ENCODE measurements at places on chromosomes 3 and 15.

GRCh38 chr3:5058471-5058951 is 63.6 kb upstream of the ARL8B start:
- no peak for DNase-seq

GRCh38 chr15:85955501-85956391 is 123.9 kb upstream of the AGBL1 start:
- no peak for DNase-seq

DNA sequence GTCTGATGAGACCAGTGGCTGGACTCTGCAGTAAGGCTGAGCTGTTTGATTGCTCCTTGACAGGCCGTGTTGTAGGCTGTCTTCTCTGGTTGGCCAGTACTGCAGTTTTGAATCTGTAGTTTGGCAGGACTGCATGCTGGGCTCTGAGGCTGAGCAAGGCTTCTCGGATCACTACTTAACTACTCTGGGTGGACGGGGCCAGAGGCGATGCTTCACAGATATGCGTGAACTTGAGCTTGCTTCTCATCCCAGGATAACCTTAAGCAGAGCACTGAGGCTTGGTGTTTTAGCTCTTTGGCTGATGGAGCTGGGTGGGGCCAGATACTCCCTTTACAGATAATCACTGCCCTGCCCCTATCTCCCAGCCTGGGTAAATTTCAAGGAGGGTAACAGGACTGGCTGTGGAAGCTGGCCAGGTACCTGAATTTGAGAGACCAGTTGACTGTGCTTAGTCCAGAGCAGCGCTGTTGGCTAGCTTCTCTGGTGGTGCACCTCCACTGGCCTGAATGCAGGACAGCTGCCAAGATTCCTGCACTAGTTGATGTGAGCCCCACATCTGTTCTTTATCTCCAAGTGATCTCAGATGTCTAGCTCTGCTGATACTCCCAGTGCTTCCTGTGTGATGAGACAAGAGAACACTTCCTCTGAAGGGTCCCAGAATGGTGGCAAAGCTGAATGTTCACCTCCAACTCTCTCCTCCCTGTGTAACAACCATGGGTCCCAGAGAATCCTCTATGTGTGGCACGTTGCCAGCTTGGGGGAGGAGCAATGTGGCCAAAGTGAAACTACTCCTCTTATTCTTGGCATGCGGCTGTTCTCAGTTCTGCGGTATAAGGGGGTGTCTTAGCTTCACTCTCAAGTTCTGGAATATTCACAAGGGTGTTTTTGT is 37.9 kb downstream of the RPL39L start:
- DNase-seq, result peak; percentile 64

GRCh38 chr15:92728266-92728665 is 72.7 kb upstream of the FAM174B start:
- DNase-seq, result no peak

DNA sequence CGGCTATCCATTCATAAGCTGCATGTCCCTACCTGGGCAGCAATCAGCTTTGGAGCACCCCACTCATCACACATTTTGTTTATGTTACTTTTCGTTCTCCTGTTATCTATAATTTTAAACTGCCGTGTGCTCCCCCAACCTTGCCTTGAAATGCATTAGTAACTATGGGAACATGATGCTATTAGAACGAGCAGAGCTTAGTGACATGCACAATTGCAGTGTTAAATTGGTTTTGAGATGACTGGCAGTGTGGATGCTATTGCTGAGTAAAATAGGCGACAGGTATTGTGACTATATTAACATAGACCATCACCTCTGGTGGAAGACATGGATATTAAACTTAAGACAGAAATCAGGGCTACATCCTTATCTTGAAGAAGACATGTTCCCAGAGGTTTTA is 191.6 kb downstream of the KCNAB1 start:
- DNase-seq, result no peak

GRCh38 chr15:47991357-47991756 is 129.4 kb upstream of the SLC24A5 start:
- DNase-seq, result no peak

- DNase-seq, result no peak
These were observed 45.6 kb downstream of the DCBLD2 start for GRCh38 chr3:98855806-98856400.

DNA sequence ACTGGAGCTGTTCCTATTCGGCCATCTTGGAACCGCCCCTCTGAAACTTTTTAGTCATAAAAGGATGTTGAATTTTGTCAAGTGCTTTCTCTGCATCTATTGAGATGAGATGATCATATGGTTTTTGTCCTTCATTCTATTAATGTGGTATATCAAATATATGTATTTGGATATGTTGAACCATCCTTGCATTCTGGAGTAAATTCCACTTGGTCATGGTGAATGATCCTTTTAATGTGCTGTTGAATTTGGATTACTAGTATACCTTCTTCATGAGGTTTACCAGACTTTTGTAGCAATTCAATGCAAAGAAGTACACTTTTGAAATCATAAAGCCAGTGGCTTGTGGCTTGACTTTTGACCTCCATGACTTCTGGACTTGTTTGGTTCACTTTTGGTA is 33.4 kb upstream of the XRN1 start:
- DNase-seq, result no peak

- DNase-seq, result no peak
These were observed 40.8 kb downstream of the FOXP1 start for GRCh38 chr3:71542521-71543370.

DNA sequence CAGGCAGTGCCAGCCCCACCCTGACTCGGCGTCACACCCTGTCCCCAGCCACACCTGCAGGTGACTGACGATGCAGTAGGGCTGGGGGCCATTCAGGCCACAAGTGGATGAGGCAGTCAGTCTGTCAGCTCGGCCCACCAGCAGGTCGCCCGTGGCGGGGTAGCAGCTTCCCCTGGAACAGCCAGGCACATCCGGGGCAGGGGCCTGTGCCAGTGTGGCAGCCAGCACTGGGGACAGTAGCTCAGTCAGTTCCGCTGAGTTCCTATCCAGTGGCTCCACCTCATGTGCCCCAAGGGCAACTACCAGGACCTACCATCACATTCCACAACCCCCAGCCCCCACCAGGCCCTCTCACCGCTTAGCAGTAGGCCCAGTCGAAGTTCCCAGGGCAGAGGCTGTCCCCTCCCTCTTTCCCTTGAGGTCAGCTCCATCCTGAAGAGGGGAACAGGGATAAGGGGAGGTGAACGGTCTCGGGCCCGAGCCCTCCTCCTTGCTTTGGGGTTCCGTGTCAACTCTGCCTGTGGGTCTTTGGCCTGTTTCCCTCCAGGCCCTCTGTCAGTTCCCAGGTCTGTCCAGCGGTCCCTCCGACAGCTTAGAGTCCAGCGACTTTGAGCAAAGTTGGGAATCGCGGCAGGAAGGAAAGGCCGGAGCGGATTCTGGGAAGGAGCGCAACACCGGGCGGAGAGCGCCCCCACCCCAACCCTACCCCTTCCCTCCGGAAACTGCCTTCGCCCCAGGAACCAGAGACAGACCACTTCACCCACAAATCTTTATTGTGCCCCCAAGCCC is at the start of gene LAMB2:
Gene LAMB2 (minus strand): TSS at position 614 of the 789 bp plus-strand sequence. CDS start 183 bp downstream, at position 431.
- DNase-seq, result no peak

DNA sequence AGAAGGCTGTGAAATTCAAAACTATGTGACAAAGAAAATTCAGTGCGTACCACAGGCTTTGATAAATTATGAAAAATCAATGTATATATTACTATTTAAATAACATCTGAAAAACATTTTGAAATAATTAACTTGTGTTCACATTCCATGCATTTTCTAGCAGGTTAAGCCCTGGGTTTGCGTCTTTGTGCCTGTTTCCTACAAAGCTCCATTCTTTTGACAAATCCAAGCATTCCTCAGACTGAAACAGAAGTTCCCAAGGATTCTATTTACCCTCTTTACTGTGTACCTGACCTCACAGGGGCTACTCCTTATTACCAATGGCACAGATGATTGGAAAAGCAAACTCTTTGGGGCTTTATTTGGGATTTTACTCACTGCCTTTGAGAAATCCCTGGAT is 1.9 kb downstream of the PAQR9 start:
- DNase-seq, result no peak

DNA sequence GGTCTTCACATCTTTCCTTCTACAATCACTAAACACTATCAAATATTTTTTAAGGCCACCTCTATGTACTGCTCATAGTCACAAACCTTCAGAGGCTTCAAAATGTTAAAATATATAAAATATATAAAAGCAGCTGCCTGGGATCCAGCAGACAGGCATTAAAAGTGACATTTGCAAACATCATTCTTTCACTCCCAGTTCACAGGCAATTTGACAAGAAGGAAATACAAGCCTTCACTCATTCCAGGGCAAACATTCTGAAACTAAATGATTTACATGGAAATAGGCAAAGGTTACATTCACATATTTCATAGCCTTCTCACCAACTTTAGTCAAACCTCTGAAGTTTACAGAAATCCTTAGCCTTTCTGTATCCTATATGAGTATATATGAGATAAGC is 266.3 kb downstream of the TBL1XR1 start:
- no peak for DNase-seq

GRCh38 chr15:39936681-39937080 is 2.8 kb downstream of the EIF2AK4 start:
- no peak for DNase-seq

DNA sequence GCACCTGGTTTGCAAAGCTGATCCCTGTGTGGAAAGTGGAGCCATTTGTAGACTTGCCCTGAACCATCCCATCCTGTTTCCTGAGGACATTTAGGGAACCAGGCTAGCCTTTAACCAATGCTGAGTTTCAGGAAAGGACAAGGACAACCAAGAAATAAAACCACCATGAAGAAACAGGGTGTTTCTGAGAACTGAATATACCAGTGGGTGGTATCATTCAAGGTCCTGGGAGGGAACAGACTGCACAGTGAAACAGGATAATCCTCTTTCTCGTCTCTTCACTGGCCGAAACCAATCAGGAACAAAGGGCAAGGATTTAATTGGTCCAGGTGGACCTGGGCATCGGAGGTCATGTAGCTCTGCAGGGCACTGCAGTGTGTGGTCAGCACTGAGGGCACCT is 21.8 kb downstream of the ZNF860 start:
- DNase-seq, result no peak

- DNase-seq, result no peak
These were observed 242.8 kb downstream of the TBL1XR1 start for GRCh38 chr3:176954517-176954916.

GRCh38 chr3:49296781-49297411 is 19.9 kb upstream of the C3orf62 start:
- DNase-seq, result no peak

DNA sequence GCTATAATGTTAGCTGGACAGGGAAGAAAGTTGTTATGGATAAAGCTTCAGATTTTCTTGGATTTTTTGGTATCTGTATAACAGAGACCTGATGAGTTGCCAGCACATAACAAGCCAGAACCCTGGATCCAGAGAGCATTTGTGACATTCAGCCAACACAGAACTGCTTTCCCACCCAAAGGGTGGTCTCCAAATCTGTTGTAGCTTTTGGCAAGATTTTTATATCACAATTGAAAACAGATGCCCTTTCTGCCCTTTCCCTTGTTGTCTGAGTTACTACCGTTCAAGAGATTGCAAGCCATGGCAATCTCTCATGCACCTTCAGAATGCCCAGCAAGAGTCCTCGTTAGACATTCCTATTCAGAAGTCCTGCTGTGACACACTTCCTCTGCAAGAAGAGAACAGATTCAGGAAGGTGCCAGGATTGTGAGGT is 107.6 kb upstream of the FGF7 start:
- DNase-seq, result no peak

DNA sequence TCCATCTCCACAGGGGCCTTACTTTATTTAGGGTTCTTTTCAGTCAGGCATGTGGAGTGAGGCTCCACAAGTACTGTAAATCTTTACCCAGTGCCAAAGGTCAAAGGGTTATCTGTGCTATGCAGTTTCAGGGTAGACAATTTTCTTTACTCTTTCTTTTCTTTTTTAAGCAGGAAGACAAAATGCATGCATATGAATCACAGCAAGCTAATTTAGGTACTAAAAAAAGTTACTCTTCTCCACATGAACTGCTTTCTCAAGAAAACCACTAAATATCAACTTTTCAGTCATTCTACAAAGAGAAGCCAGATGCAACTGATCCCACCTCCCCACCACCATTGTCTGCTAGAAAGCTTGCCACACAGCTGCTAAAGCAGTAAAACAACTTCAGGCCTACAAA is 73.3 kb upstream of the PYGO1 start:
- DNase-seq, result no peak

GRCh38 chr3:196275126-196275525 is 12.4 kb downstream of the PCYT1A start:
- no peak for DNase-seq

DNA sequence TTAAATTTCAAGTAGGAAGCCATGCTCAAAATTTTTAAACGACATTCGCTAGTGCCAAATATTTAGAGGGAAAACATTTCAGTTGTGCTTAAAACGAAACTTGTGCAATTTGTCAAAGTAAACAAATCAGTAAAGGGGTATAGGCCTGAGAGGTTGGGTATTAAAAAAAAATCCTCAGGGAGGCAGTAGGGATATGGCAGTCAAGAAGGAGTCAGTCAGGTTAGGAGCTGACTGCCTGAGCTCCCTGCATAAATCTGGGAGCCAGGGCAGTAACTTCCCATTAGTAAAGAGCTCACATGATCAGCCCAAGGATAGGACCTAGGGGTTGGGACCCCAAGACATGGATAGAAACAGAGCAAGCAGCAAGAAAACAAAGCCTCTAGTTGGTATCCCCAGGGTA is 120.7 kb upstream of the STAC start:
- no peak for DNase-seq

GRCh38 chr15:78251136-78251535 is 13.2 kb upstream of the DNAJA4 start:
- no peak for DNase-seq

DNA sequence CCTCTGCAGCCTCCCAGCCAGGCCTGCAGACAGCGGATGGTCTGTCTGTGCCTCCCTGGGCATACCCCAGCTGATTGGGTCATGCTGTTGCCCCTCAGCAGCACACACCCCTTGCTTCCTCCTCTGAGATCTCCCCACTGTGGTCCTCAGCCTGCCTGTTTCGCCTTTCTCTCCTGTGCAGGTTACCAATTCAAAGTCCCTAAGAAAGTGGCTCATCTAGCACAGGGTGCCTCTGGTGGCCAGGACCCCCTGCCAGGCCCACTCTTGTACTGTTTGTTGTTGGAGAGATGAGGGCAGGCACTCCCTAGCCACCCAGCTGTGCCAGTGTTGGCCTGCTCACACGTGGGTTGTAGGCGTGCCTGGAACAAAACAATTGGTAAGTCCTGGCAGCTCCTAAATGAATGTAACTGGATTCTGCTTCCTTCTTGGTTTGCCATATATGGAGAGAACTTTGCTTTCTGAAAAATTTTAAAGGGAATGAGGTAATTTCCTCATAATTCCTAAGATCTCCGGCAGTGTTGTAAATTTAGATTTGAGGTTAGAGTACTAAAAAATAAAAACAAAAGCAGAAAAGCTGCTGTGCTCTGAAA is 213.2 kb upstream of the IL12A start:
- no peak for DNase-seq

GRCh38 chr15:94606286-94606685 is 374.9 kb downstream of the MCTP2 start:
- no peak for DNase-seq

GRCh38 chr15:65937476-65937875 is 68.2 kb downstream of the RAB11A start:
- no peak for DNase-seq

- no peak for DNase-seq
These were observed 103.0 kb upstream of the NAALADL2 start for GRCh38 chr3:174755833-174756829.

- DNase-seq, result no peak
These were observed 36.6 kb downstream of the KLHL25 start for GRCh38 chr15:85757939-85758654.

- DNase-seq, result peak; percentile 10
These were observed 36.8 kb downstream of the EHD4 start for GRCh38 chr15:41935566-41936020.

Data from activated naive CD4-positive, alpha-beta T cell treated with Interleukin-2 at 50 U/mL for 16 hours (primary cell).